ELR (cell line): ENCODE measurements at places on chromosomes 3 and 15.

- DNase-seq, result no peak
Observed at GRCh38 chr15:62475591-62475990, 310.5 kb upstream of the C2CD4B start.

DNA sequence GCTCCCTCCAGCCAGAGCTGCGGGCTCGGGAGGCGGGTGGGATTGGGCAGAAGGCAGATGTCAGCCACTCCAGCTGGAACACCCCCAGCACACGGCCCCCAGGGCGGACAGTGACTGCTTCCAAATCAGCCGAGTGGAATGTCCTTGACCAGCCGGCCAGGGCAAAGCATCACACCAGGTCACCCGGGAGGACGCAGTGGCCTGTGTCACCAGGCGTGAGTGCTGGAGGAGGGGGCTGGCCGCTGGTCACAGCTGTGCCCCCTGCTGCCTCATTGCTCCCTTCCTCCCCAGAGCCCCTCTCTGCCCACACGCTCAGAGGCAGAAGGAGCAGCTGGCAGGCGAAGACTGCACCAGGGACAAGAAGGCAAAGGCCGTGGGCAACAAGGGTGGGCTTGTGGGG is 33.5 kb downstream of the NTRK3 start:
- DNase-seq, result no peak

- DNase-seq, result no peak
Observed at GRCh38 chr15:41881920-41882688, 11.7 kb downstream of the SPTBN5 start.

DNA sequence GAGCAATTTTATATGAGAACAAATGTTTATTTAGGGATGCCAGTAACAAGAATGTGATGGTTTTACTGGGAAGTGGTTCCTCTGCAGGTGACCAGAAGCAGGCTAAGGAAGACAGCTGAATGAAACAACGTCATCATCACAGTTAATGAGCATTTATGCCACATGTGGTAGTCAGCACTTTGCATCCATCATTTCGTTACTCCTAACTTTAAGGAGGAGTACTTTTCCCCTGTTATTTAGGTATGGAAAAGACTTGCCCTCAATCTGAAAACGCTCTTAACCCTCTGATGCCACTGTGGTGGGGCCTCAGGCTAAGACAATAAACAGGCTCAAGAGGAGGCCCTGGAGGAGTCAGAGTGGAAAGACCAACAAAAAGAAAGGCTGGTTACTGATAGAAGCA is 31.2 kb downstream of the INTS14 start:
- peak; percentile 5 for DNase-seq

DNA sequence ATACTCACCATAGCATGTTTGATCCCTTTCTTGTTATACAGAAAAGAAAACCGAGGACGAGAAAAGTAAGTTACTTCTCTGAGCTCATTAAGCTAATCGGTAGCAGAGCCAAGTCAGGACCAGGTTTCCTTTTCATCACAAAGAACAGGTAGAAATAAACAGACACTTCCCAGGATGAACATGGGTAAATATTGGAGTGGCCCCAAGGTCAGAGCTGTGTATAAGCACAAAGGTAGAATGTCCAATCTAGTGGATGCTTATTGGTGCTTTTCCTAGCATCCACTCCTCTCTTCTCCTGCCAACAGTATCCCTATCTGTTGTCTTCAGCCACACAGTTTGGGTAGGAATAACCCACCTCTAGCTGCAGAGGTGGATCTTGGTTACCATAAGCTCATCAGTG is 52.8 kb upstream of the THUMPD3 start:
- DNase-seq, result no peak

GRCh38 chr15:74403991-74404563 is 29.7 kb downstream of the SEMA7A start:
- no peak for DNase-seq

DNA sequence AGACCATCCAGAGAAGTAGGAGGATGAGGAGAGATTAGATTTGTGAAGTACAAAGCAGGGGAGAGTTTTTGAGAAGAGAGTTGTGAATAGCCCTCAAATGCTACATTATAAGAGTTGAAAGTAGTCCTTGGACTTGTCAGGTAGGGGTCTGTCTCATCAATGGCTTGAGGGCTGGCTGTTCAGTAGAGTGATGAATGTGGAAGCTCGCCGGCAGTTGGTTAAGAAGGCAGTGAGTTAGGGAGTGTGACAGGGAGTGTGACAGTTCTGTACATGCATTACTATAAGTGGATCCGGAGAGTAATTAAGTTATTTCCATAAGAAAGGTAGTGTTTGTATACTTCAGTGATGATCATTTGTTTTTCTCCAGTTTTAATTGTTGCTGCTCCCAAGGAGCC is 32.5 kb downstream of the SLMAP start:
- no peak for DNase-seq

DNA sequence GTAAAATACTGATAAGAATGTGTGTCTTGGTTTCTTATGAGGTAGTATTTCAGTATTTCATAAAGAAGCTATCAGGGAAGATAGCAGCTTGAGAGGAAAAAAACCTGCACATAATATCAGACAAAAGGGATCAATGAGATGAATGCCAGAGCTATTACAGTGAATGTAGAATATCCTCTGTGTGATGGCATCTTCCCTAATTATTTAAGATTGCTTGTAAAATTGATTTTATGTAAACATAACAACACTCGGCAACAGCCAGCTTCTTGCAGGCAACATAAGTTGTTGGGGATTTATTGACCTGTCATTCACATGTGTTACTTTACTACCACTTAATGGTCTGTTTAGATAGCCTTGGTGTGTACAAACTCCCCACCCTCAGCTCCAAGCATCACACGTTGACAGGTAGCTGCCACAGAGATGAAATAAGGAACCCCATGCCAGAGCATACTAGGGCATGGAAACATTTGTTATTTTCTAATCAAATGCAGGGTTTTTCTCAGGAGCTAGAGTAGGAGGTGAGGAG is 49.2 kb upstream of the RARB start:
- DNase-seq, result no peak

DNA sequence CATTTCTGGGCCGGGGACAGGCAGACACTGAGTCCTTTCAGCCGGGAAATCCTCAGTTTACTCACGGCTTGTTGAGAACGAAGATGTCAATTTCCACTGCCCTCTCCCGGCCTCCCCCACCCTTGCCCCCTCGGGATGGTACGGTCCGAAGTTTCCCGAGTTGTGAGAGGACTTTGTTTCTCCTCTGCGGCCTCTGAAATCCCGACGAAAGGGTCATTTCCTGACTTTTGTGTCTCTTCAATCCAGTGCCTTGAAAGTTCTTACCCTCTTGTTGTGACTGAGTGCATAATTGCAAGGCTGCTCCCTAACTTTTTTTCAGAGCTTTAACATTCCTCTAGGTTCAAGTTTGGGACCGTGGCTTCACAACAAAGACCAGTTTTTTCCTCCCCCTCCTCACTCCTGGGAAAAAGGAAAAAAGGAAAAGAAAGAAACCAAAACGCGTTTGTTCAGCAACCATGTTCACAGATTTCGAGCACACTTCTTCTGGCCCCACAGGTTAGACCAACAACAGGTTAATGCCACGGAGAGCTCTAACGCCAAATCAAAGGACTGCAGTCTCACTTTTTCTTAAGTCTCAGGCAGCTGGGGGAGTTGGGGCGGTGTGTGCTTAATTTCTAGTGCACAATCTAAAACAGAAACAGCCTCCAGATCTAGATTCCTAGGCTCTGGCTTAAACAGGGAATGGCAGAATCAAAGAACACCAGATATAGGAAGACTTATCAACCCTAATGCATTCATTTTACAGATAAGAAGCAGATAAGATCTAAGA is 138.9 kb downstream of the TMCO5A start:
- peak; percentile 61 for DNase-seq

- DNase-seq, result no peak
Observed at GRCh38 chr3:177062052-177062732, 135.1 kb downstream of the TBL1XR1 start.

DNA sequence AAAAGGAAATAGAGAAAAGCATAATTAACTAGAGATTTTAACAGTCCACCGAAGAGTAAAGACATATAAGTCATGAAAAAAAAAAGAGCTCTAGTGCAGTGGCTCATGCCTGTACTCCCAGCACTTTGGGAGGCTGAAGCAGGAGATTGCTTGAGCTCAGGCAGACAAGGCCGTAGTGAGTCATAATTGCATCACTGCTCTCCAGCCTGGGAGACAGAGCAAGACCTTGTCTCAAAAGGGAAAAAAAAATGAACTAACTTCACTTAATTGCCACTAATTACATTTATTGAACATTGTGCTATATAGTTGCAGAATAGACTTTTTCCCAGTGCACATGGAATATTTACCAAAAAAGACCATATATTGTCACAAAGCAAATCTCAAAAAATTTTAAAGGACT is 221.8 kb downstream of the CBLB start:
- DNase-seq, result peak; percentile 92

- DNase-seq, result peak; percentile 28
Observed at GRCh38 chr3:171358181-171358880, 101.9 kb downstream of the TNIK start.

- no peak for DNase-seq
Observed at GRCh38 chr15:76764004-76764403, 141.1 kb downstream of the SCAPER start.

GRCh38 chr15:69305204-69305931 is 6.7 kb downstream of the PAQR5 start:
- peak; percentile 94 for DNase-seq

- DNase-seq, result no peak
Observed at GRCh38 chr3:187971629-187972028, 182.3 kb upstream of the LPP start.

DNA sequence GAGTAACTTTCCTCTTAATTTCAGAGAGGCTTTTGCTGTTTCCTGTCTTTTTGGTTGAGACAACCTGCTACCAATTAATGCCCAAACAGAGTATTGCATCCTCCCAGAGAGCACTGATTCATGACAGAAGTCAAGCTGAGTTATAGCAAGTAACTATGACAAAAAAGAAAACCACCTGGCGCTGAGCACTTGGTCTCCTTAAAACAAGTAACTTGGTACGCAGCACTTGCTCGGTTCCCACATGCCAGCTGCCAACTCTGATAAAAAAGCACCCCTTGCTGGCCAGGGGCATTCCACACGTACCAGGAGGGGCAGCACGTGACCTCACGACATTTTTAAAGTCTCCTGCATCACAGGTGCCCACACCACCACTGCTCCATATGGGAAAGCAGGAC is 13.5 kb upstream of the MYO5C start:
- DNase-seq, result no peak

DNA sequence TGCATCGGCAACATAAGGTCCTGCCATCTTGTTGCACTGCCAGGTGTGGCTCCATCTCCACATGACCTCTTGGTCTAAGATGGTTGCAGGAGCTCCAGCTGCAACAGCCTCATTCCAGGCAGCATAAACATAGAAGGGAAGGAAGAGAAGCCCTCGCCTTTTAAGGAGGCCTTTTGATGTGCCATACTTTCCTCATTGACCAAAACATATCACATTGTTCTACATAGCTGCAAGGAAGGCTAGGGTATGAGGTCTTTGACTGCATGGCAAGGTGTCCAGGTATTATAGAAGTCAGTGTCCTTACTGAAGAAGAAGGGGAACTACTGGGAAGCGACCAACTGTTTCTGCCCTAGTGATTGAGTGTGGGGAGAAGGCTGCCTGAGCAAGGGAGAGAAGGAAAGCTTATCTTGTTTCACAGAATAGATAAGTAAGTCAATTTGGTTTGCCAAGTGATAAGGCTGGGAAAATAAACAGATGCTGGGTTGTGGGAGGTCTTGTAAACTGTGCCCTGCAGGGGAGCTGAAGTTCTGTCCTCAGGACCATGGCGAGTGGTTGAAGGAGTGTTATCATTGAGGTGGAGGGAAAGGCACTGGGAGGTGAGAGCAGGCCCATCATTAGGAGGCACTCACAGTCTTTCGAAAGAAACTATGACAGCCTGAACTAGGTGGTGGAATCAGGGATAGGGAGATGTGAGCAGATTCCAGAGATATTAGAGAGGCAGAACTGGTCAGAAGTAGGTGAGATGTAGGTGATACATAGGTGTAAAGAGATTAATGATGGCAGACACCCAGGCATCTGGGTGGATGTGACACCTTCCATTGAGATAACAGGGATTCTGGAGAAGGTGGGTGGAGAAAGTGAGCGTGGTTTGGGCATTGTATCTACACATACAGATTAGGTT is 93.8 kb upstream of the IGF1R start:
- DNase-seq, result no peak

DNA sequence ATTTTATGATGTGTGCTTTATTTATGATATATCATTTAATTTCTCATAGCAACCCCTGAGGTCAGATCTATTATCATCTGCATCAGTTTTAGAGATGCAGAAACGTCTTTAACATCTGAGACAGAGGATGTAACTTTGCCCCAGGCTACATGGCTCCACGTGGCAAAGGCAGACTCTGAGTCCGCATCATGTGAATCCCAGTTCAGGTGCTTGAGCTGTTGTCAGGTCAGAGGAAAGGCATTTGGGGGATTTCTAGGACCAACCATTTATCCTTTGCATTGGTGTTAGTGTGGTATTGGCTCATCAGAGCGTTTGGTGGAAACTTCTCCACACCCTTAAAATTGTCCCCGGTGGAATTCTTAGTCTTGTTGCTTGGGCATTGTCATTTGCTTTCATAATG is 10.8 kb downstream of the CACNA2D3 start:
- no peak for DNase-seq

- no peak for DNase-seq
Observed at GRCh38 chr3:160259589-160259988, 34.4 kb downstream of the C3orf80 start.

- DNase-seq, result peak; percentile 44
Observed at GRCh38 chr15:97961067-97961954, 808 bp downstream of the ARRDC4 start.

- no peak for DNase-seq
Observed at GRCh38 chr3:134228035-134228434, 22.6 kb downstream of the RYK start.

- no peak for DNase-seq
Observed at GRCh38 chr3:168828014-168828413, 732.3 kb upstream of the GOLIM4 start.

GRCh38 chr3:97121386-97121785 is 307.0 kb downstream of the EPHA6 start:
- no peak for DNase-seq

- DNase-seq, result peak; percentile 67
Observed at GRCh38 chr3:187066228-187066995, 72.9 kb downstream of the RPL39L start.

GRCh38 chr3:138284079-138284478 is 45.6 kb downstream of the NME9 start:
- no peak for DNase-seq
